ENCODE measurements at places on chromosomes 13 and 19. TPM values are rescaled to one million over a fixed set of nuclear protein-coding genes. Genes with fewer than 3 reads are reported as not detected.

The PGLYRP1 gene
- not detected for total RNA-seq

The KLF1 gene
- total RNA-seq = not detected

The ZNF99 gene
- total RNA-seq = not detected

The SYT5 gene
- total RNA-seq = 0.70 TPM

GRCh38 chr13:107367258-107367657 lies 799.3 kb upstream of the ARGLU1 start:
- H3K4me3 ChIP-seq = no peak overlapping the region
- no peaks in the 10 kb centered on the region for H3K36me3 ChIP-seq
- no peaks in the 10 kb centered on the region for H3K27me3 ChIP-seq

- no peak for DNase-seq
- H3K27ac ChIP-seq = no peak overlapping the region
- no peaks in the 10 kb centered on the region for H3K36me3 ChIP-seq
- no peak overlapping the region for H3K4me3 ChIP-seq
- no peaks in the 10 kb centered on the region for H3K4me1 ChIP-seq
Measured at GRCh38 chr13:23473221-23473620, 39.7 kb upstream of the SACS start.

DNA sequence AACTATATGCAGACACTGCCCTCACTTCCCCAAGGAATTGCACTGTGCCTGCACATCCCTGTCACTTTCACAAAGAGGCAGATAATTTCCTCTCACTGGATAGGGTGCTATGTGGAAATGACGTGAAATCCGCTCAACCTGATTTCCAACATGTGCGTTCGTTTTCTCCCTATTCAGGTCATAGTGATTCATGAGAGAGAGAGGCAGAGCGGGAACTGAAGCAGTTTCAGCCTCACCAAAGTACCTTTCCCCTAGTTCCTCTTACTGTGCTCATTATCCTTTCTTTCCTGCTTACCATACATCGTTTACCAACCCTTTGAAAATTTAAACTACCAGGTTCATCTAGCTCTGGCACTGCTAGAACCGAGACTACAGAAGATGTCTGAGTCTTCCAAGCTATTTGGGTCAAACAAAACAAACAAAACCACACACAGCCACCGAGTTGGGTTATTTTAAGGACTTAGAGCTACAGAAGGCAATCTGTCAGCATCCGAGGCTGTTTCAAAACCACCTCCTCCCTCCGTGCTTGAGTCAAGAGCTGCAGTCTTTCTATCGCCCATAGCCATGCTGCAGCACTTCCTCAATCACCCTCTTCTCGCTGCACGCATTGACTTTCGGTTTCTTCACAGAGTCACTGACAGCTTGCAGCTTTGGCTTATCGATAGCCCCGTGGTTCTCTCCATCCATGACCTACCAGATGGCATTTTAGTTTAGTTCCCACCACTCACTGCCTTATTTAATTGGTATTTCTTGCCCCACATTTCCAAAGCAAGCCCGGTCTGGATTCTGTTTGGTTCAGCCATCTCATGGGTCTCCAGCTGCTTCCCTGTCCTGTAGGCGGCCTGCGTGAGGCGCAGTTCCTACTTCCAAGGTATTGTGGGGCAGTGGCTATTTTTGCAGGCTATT lies 1395.8 kb downstream of the EFNB2 start:
- H3K4me1 ChIP-seq = no peaks in the 10 kb centered on the region
- no peaks in the 10 kb centered on the region for H3K36me3 ChIP-seq
- peak; percentile 67 for DNase-seq
- H3K27me3 ChIP-seq = no peaks in the 10 kb centered on the region

The DNAAF3 gene
- not detected for total RNA-seq

DNA sequence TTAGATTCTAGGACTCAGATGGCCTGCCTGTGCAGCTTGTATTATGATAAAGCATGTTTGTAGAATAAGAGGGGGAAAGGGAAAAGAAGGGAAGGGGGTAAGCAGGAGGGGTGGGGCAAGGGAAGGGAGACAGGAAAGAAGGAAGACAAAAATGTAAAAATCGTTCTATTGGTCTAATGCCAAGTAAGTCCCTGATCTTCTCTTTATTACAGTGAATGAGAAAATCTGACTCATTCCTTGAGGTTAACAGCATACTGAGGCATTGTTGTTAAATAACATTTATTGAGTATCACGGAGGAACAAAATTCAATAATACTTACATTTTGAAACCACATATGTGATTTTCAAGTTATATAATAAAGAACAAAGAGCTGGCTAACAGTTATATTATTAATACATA lies 1534.7 kb downstream of the OLFM4 start:
- no peaks in the 10 kb centered on the region for H3K27me3 ChIP-seq
- H3K36me3 ChIP-seq = no peaks in the 10 kb centered on the region
- no peak for DNase-seq
- H3K4me1 ChIP-seq = no peaks in the 10 kb centered on the region

Data from Peyer's patch (tissue), 4 donors.